ENCODE measurements at places on chromosomes 2 and 18.

DNA sequence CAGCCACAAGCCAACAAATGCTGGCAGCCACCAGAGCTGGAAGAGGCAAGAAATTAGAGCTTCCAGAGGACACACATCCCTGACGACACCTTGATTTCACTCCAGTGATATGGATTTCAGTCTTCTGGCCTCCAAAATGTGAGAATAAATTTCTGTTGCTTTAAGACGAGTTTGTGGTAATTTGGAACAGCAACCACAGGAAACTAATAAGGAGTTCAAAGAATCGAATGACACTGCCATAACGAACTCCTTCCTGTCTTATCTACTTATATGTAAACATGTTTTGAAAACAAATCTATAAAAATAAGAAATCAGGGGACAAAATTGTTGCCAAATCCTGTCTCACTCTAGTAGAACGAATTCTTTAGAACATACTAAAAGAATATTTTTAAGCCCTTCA lies 75.8 kb downstream of the GRB14 start:
- no peak for DNase-seq

GRCh38 chr18:9108911-9109310 lies 6.4 kb downstream of the NDUFV2 start:
- DNase-seq = no peak

GRCh38 chr18:79476031-79476917 lies 80.5 kb downstream of the NFATC1 start:
- no peak for DNase-seq

DNA sequence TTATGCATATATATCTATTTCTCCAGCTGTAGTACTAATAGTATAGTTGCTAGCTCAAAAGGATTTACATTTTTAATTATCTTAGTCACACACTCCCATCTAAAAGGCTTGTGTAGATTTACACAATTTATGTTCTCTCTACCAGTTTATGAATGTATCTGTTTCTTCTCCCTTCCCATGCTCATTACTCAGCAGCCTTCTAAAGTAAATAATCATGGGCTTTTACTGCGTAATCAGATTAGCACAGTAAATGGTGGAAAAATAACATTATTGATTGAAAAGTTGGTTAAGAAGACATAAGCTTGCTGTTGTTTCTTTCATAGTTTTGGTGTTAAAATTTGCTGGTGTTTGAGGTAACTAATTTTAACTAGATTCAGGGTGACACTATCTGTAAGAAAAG lies 81.8 kb downstream of the PTPN4 start:
- DNase-seq = no peak

GRCh38 chr2:120219291-120219690 lies 3.9 kb downstream of the TMEM185B start:
- DNase-seq = no peak

DNA sequence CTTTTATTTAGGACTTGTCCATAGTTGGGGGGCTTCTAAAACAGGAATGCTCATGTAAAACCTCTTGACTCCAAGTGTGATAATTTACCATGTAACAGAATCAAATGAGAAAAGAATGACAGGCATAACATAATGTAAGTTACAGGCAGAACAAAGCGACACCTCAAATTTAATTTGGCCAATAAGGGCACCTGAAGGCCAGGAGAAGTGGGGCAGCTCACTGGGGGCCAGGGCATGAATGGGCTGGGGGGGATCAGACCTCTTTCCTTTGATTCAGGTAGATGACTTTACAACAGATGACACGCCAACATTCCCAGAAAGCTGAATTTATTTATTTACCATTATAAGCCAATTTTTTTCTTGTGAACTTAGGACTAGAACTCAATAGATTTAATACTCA lies 14.5 kb downstream of the MOCOS start:
- no peak for DNase-seq

- no peak for DNase-seq
These were observed 67.8 kb upstream of the HNMT start for GRCh38 chr2:137896467-137896866.

Data from GM18507 (cell line).